HuH-7.5 (cell line): ENCODE measurements at places on chromosomes 16 and 17.

GRCh38 chr17:60439501-60439900 is 17.2 kb downstream of the CHCT1 start:
- DNase-seq: no peak

DNA sequence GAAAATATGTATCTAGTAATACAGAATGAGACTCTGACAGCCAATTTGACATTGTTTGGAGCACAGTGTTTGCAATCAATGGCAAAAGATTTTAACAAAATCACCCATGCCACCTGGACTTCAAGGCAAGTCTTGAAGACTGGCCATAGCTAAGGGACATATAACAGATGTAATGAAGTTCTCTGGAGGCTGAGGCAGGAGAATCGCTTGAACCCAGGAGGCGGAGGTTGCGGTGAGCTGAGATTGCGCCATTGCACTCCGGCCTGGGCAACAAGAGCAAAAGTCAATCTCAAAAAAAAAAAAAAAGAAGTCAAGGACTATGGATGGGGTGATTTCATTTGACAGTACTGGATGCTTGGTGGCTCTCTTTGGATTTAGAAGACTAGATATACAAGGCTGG is 5.6 kb upstream of the BPTF start:
- no peak for DNase-seq

- DNase-seq: no peak
Measured at GRCh38 chr17:71342737-71343136, 778.1 kb upstream of the SOX9 start.

- DNase-seq: no peak
Measured at GRCh38 chr16:9429646-9430330, 338.3 kb downstream of the HAPSTR1 start.

DNA sequence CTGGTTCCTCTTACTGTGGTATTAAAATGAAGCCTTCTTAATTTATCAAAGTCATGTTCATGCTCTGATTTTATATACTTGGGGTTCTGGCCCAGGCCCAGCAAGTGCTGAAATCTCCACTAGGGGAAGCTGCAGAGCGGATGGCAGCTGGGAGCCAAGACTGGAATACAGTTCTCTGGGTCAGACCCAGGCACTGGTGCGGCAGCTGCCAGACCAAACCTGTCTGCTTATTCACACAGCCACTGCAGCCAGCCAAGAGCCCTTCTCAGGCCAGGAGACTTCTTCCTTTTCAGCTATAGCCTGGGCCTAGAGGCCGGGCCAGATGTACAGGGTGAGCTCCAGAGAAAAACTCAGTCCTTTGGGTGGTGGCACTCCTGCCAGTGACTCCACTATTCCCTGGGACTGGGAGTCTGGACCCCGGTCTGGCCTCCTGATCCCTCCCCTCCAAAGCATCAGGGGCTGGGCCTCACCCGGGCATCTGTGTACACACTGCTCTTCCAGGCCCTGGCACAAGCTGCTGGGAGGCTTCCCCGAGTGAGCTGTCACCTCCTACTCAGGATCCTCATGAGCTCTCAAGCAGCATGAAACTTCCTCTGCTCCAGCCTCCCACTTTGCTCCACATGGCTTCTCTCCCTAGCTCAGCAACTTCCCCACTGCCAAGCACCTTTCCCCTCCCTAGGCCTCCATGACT is 24.4 kb downstream of the ATP6V0D1 start:
- no peak for DNase-seq
